Osteoblast (primary cell): ENCODE measurements at places on chromosomes 16 and 17. TPM values are rescaled to one million over a fixed set of nuclear protein-coding genes. Genes with fewer than 3 reads are reported as not detected.
A peak's percentile ranks its signal among the peaks of the same experiment; 100 is the strongest.

DNA sequence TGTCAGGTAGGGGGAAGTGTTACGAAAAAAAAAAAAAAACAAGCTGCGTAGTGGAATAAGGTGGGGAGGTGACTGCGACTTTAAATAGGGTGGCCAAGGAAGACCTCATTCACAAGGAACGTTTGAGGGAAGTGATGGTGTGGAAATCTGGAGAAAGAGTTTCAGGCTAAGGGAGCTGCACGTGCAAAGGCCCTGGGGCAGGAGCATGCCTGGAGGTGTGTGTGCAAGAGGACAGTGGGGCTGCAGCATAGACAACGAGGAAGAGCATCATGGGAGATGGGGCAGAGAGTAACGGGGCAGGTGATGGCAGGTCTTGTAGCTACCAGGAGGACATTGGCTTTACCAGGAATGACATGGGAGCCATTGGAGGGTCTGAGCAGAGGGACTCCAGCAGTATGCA is 12.0 kb downstream of the GSG1L start:
- DNase-seq: no peak

DNA sequence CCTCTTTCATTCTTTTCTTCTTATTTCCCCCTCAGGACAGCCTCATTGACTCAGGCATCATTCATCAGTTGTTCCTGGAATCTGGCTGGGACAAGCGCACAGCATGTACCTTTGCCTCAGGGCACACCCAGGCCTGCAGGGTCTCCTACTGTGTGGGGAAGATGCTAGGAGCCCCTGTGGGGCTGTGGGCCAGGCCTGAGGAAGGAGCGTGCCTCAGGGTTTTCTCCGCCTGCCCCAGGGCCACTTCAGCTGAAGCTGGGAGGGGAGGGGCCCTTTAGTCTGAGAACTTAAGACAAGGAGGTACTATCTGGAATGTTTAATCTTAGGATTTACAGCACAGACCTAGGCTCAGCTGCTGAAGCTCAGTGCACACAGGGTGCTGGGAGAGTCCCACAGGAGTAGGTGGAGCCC is 7.9 kb downstream of the ELMO3 start:
- DNase-seq: no peak

- DNase-seq: peak; percentile 6
Measured at GRCh38 chr17:79065105-79065670, 9.4 kb upstream of the ENGASE start.

DNA sequence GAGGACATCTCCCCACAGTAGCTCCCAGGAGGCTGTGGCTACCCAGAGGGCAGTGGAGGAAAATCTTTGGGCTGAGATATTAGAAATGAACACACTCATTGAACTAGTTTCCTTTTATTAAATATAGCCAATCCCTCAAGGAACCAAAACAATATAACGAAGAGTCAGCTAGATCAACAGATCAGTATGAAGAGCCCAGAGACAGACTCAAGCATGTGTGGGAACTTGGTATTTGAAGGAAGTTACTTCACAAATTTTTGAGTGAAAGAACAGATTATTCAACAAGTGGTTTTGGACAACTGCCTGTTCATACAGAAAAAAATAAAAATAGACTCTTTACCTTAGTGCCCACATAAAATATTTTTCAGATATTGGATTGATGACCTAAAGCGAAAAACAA is 183.6 kb upstream of the PMFBP1 start:
- DNase-seq: peak; percentile 72

DNA sequence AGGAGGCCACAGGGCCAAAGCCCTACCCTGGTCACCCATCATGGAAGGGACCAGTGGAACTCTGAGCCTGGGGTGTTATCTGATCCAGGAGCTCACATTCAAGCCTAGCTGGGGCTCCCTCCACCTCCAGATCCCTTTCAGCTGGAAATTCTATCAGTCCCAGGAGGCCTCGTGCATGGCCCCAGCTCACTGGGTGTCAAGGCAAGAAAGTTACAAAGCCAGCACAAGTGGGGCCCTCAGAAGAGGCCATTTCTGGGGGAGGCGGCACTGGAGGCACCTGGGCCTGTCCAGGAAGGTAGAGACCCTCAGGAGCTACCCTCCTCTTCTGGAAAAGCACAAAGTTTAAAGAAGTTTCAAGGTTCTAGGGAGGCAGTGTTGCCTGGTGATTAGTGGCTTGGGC is 4.8 kb downstream of the CA7 start:
- no peak for DNase-seq

GRCh38 chr16:86517652-86518258 is 7.4 kb downstream of the FOXF1 start:
- DNase-seq: peak; percentile 97

- peak; percentile 80 for DNase-seq
Measured at GRCh38 chr16:89370081-89370511, 120.3 kb downstream of the ANKRD11 start.

GRCh38 chr17:47785538-47786123 is 36.0 kb downstream of the OSBPL7 start:
- DNase-seq: no peak

GRCh38 chr17:9472541-9472940 is 103.1 kb downstream of the STX8 start:
- DNase-seq: peak; percentile 49

GRCh38 chr17:82047914-82048570 is 3.6 kb downstream of the RFNG start:
- DNase-seq: peak; percentile 73

DNA sequence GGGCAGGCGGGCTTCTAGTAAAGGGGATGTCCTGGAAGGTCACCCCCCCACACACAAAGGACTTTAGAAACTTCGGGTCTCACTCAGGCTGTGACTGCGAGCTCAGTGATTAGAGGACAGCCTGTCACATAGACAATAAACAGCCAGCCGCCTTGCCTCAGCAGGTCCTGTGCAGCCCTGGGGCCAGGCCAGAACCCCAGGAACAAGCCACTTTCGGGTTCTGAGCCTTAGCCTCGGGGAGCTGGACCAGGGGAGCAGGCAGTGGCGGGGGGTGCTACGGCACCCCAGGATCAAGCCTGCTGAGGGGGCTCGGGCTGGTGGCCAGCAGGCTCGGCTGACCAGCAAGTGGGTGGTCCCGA is 1.1 kb downstream of the GAS7 start:
- DNase-seq: no peak

DNA sequence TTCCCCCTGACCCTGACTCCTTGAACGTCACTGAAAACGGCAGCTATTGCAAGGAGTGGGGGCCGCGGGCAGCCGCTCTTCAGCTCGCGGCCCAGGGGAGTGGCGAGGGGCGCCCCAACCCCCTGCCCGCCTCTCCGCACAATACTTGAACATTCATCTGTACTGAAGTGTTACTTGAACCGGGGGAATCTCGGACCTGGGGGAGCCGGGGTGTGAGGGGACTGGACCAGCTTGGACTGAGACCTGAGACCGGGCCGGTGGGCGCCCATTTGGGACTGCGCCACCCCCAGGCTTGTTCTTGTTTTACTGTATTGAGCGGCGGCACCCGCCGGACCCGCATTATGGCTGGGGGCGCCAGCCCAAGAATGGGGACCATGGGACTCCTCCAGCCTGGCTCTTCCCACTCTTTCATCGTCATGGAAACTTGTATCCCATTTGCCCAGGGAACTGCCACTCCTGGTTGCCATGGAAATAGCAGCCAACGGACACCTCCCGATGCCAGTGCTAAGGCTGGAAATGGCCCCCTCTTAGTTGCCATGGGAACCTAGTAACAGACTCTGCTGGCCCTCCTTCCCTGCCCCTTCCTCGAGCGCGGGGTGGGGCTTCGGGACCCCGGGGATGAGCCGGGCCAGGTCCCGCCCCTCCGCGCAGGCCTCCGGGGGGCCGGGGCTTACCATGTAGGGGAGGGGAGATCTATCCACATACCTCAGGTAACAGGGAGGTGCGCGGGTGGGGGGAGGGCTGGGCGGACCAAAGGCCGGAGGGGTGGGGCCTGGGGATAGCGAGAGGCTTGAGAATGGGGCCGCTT is 805 bp upstream of the ORAI3 start:
- DNase-seq: peak; percentile 99

DNA sequence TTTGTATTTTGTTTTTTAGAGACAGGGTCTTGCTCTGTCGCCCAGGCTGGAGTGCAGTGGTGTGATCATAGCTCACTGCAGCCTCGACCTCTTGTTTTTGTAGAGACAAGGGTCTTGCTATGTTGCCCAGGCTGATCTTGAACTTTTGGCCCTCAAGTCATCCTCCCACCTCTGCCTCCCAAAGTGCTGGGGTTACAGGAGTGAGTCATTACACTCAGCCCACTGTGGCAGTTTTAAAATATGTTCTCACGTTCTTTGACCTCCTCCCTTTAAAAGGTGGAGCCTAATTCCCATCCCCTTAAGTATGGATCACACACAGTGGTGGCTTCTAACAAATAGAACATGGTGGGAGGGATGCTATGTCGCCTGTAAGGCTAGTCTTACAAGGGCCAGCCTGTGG is 67.7 kb downstream of the ZDHHC7 start:
- DNase-seq: peak; percentile 17

DNA sequence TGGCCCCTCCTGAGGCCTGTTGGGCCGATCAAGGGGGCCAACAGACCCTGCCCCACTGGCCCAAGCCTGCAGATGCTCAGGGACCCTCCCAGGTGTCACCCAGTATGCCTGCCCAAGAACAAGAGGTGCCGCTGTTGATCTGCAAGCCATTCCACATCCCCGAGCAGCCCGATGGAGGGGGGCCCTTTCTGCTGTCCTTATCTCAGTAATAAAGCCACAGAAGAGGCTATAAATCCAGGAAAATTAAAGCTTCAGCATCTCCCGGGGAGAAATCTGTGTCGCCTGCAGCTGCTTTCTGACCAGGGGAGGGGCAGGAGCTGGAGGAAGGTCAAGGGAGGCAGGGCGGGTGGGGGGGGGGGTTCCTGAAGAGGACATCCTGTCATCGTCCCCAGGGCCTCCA is 11.7 kb upstream of the CACNA1H start:
- DNase-seq: no peak

- DNase-seq: peak; percentile 59
Measured at GRCh38 chr17:8310601-8311123, 621 bp downstream of the ARHGEF15 start.

DNA sequence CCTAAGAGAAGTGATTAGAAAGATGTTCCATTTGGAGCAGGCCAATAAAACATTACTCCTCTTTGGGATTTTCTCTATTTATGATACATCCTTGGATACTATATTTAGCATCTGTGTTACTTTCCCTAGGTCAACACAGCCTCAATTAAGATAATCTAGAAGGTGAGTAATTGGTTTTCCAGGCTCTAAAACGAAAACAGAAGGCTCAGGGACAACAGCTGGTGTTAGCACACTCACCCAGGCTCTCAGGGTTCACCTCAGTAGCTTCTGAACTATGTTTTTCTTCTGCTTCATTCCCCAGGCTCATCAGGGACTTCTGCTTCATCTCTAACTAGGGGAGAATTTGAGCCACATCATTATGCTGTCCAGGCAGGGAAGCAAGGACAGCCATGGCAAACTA is 76.6 kb downstream of the ZZEF1 start:
- DNase-seq: no peak

GRCh38 chr16:26688105-26688504 is 378.6 kb upstream of the C16orf82 start:
- no peak for DNase-seq

DNA sequence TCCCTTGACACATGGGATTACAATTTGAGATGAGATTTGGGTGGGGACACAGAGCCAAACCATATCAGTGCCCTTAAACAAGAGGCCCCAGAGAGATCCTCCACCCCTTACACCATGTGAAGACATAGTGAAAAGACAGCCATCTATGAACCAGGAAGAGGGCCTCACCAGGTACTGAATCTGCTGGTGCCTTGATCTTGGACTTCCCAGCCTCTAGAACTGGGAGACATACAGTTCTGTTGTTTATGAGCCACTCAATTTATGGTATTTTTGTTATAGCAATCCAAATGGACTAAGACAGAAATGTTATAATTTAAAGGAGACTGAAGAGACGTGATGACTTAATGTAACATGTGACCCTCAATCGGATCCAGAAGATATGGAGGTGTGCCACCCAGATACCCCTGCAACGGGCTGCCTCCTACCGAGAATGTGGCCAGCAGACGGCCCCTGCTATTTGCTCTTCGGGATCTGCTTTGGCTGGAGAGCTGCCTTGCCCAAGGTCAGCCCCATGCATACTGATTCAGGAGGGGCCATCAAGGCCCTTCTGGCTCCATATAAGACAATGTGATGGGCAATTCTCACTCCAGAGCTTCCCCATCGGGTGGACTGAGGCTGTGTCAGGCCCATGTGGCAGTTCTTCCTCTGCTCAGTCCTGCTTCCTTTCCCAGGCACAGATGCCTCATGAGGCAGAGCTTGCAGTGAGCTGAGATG is 80.6 kb downstream of the NETO2 start:
- no peak for DNase-seq

- no peak for DNase-seq
Measured at GRCh38 chr17:82077617-82078358, 12.2 kb upstream of the DUS1L start.

DNA sequence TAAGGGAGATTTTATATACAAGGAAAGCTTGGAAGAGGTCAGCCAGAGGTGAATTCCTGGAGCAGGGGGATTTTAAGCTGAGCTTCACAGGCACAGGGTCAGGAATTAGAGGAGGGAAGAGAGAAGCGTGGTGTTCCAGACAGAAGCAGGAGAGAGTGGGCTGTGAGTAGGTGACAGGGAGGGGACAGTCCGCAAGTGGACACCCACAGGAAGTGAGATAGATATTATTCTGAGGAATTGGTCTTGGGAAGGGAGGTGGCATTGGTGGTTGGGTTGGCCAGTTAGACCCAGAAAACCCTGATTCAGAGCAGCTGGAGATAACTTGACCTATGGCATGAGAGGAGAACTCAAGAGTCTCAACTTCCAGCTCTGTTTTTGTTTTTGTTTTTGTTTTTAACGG is 14.7 kb downstream of the PHB1 start:
- no peak for DNase-seq

DNA sequence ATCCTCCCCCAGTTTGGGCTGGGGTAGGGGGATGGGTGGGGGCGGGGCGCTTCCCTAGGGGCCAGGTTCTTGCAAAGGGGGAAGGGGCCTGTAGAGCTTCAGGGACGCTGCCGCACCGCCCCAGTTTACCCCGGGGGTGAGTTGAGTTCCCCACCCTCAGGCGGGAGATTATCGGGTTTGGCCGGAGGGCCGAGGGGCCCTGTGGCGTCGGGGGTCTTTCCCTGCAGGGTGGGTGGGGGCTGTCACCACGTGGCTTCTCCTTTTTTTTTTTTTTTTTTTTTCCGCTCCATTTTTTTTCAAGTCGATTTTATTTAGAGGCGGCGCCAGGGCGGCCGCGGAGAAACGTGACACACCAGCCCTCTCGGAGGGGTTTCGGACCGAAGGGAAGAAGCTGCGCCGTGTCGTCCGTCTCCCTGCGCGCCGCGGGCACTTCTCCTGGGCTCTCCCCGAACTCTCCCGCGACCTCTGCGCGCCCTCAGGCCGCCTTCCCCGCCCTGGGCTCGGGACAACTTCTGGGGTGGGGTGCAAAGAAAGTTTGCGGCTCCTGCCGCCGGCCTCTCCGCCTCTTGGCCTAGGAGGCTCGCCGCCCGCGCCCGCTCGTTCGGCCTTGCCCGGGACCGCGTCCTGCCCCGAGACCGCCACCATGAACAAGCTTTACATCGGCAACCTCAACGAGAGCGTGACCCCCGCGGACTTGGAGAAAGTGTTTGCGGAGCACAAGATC is at the start of gene IGF2BP1:
TSS of gene IGF2BP1 (plus strand) at position 283 of the 724 bp plus-strand sequence. CDS start at position 644, 361 bp downstream.
- DNase-seq: peak; percentile 90

RGS11 gene
- 0.36 and 0.59 TPM in 2 replicates for total RNA-seq

SPATA22 gene
- total RNA-seq: 0.29 and 2.2 TPM in 2 replicates

KRT36 gene
- total RNA-seq: 0.36 TPM in 1 of 2 replicates, not detected in the other

SHISA6 gene
- total RNA-seq: not detected in 2 replicates

CCL7 gene
- total RNA-seq: 0.29 and 0.36 TPM in 2 replicates

SOX15 gene
- total RNA-seq: 0.59 and 0.72 TPM in 2 replicates

NPIPA7 gene
- 0.59 TPM in 1 of 2 replicates, not detected in the other for total RNA-seq

HSF5 gene
- total RNA-seq: under 0.01 TPM in 2 replicates

KDM6B gene
- total RNA-seq: 5.6 and 12.3 TPM in 2 replicates

TEX14 gene
- under 0.01 TPM in 2 replicates for total RNA-seq

GPR179 gene
- total RNA-seq: not detected in 2 replicates
